ENCODE measurements at places on chromosomes 5 and 9.

DNA sequence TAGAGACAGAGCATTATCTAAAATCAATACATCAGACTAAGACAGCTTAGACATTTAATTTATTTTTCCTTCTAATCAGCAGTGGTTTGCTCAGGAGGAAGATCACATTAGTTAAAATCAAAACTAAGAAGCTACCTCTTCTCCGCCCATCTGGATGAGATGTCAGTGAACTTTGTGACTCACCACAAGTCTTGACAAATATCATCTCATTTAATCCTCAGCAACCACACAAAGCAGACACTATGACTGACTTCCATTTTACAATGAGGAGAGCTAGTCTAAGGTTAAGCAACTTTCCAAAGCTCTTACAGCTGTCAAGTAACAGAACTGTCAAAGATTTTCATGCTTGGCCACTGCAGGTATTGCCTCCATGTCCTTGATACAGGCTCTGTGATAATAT lies 289.5 kb downstream of the DEPDC1B start:
- DNase-seq, result no peak

DNA sequence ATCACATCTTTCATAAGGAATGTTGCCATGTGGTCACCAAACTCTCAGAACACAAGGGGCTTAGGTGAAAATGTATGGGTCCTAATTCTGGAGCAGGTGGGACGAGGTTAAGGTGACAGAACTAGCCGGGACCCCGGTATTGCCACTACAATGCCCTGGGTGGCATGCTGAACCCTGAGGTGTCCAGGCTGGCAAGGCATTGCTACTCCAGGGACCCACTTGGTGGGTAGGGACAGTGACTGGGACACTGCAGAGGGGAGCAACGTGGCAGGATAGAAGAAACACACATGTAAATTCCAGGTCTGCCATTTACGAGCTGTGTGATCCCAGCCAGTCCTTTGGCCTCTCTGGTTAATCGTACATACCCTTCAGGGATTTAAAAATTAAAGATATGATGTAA lies 206.9 kb upstream of the MVB12B start:
- no peak for DNase-seq

DNA sequence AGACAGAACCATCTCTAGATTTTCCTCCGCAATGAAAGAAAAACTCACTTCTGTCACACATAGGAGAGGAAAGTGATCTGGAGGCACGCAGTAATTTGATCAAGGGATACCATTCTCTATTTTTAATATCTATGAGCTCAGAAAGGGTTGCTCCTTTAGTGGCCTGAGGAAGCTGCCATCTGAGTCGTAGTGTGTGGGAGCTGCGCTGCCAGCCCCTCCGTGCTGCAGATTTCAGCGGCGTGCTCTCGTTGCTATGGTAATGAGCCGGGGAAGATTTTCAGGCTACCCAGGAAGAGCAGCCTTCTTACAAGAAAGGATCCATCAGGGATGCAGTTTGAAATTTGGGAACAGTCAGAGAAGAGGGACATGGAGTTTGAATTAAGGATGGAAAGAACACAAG lies 17.1 kb upstream of the GOLM1 start:
- no peak for DNase-seq

- DNase-seq, result no peak
Measured at GRCh38 chr5:41369799-41370198, 140.6 kb downstream of the PLCXD3 start.

- DNase-seq, result no peak
Measured at GRCh38 chr9:134676361-134676760, 34.8 kb downstream of the COL5A1 start.

DNA sequence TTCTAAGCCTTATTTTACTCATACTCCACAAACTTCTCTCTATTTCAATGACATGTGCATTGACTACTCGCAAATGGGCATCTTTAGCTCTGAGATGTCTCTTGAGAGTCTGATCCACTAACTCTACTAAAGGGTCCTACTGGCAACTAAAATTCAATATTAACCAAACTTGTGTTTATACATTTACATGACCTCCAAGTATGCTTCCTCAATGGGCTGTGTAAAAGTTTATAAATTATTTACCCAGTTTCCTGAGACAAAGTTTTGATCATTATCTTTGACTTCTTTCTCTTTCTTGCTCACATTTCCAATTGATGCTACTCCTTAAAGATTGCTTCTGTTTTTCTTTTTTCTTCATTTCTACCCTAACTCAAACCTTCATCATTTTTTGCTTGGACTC lies 510.1 kb upstream of the DAB2 start:
- DNase-seq, result no peak

Measured in activated T-cell treated with anti-CD3 and anti-CD28 coated beads, Interleukin-2, amount 50 U/mL, for 48 hours (primary cell).